Common myeloid progenitor, CD34-positive (primary cell): ENCODE measurements at places on chromosomes 4 and X.

DNA sequence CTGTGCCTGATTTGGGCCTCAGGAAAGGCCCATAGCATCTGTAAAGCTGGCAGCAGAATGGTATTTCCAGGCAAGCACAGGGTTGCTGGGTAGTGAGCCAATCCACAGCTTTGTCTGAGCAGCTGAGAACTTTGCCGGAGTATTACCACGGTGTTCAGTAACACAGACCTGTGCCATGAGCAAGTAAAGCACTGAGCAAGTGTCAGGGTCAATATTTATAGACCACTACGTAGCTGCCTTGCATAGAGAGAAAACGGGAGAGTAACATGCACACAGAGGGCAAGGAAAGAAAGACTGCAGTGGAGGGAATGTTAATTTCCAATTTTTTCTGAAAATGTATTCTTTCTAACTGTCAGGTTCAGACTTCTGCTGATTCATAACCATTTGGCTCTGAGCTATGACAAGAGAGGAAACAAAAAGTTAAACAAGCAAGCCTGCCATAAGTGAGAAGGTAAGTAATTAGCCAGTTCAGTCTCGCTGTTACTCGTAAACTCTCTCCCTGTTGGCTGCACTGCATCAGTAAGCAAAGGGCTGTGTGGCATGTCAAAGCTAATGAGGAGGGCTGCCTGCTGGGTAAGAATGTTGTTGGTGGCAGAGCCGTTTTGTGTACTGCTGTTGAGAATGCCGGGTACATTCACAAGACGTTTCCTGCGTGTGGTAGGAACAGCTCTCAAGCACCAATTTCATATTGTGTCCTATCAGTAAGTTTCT, 238.1 kb downstream of the BMPR1B start:
- DNase-seq: peak; percentile 54

- DNase-seq: no peak
Measured at GRCh38 chr4:129240816-129241215, 144.9 kb downstream of the C4orf33 start.

- peak; percentile 44 for DNase-seq
Measured at GRCh38 chr4:146458594-146458993, 63.1 kb downstream of the SLC10A7 start.

- DNase-seq: no peak
Measured at GRCh38 chrX:10545882-10546281, 74.5 kb downstream of the MID1 start.

- DNase-seq: no peak
Measured at GRCh38 chr4:3387154-3387942, 54.4 kb upstream of the HGFAC start.

GRCh38 chrX:43277879-43278278, 378.2 kb upstream of the MAOA start:
- DNase-seq: no peak

DNA sequence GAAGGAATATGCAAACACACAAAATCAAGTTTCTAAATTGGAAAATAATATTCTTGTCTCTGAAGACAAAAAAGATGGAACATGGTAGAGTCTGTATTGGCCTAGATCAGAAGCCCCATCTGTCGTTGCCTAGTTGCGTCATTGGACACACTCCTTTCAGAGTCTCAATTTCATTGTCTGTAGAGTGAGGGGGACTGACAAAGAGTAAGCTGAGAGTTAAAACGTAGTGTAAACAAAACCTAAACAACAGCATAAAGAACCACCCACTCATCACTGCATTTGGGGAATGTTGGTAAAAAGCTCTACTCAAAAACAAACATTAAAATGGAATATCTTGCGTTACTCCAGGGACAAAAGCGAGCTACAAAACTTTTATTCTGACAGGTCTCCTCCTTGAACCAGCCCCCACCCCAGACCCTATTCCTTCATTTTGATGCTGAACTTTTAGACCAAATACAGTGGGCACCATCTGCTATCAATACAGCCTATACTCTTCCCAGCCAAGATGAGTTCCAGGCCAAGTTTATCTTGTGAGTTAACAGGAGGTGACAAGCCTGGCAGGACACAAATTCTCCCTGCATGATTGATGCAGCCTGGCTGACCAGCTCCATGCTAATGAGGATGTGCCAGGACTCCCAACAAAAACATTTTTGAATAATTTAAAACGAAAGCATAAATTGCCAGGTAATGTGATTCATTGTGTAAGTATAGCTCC, 125.2 kb downstream of the COL25A1 start:
- DNase-seq: no peak

DNA sequence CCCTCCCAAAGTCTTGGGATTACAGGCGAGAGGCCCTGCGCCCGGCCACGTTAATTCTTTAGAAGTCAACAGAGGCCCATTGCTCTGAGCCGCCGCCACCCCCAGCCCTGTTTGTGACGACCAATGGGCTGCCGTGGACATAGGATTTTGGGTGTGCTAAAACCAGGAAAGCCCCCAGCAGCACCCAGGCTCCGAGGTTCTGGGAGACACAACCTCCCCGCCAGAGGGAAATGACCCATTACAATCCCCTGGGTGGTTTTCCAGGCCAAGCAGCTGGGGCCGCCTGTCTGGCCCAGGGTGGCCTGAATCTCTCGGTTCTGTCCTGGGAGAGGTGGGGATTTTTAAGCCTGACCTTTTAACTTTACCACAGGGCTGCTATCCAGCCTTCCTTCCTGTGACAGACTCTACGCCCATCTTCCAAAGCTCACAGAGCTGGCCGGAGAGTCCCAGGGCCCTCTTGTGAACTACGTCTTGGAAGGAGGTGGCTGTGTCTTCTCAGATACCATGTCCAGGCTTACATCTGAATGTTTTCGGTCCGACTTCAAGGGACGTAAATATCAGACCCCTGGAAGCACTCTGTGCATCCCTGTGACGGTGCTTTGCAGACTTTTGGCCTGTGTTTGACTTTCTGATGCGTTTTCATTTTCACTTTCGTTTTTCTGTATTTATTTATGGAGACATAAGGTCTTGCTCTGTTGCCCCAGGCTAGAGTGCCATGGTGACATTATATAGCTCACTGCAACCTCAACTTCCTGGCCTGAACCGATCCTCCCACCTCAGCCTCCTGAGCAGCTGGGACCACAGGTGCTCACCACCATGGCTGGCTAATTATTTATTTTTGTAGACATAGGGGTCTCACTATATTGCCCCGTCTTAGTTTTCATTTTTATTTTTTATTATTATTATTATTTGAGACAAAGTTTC, 36.0 kb downstream of the P2RY8 start:
- DNase-seq: peak; percentile 72

DNA sequence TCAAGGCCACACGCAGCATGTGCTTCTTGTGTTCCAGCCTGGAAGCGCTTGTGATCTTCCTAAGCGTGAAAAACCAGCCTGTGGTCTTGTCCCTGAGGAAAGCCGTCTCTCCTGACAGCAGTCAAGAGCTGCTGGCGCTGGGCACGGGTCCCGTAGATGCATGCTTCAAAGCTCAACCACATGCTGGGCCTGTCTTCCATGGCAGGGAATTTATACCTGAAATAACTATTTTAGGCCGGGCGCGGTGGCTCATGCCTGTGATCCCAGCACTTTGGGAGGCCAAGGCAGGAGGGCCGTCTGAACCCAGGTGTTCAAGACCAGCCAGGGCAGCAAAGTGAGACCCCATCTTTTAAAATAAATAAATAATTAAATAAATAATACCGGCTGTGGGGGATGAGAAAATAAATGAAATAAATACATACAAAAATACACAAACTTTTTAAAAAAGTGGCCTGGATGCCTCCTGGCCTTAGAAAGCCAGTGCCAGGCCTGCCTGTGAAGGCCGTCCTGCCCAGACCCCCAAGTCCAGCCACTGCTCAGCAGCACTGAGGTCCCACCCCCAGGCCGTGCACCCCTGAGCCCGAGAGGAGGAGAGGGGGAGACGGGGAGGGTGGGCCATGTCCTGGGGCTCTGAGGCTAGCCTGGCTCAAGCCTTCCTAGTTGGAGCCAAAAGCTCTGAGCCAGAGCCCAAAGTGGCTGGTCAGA, 10.4 kb downstream of the LRPAP1 start:
- no peak for DNase-seq

- DNase-seq: no peak
Measured at GRCh38 chr4:165909947-165910346, 36.9 kb downstream of the TLL1 start.

- DNase-seq: no peak
Measured at GRCh38 chrX:15988661-15989603, 134.3 kb upstream of the AP1S2 start.

DNA sequence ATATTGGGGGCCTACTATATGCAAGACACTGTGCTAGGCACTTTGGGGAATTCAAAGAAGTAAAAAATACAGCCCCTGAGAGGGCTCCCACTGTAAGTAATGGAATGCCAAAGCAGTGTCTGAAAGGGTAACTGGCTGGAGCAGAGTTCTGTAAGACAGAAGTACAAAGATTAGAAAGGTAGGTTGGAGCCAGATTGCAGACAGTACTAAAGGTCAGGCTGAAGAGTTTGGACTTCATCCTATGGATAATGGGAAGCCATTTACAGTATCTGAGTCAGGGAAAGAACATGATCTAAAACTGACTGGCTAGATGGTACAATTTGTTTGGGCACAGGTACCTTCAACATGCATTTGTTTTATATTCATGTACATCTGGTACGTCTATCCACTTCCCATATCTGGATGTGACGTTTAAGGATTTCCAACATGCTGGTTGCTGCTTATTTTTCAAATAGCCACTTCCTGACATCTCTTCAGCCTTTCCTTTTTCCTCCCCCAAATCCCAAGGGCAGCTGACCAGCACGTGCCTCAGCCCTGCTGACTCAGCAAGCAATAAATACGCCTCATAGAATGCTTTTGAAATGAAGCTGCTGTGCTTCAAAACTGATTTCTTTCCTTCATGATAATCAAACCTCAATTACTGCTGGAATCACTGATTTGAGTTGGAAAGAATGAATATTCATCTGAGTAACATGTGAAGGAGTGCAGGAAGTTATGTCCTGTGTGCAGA, 9.5 kb downstream of the ENOX2 start:
- DNase-seq: no peak

DNA sequence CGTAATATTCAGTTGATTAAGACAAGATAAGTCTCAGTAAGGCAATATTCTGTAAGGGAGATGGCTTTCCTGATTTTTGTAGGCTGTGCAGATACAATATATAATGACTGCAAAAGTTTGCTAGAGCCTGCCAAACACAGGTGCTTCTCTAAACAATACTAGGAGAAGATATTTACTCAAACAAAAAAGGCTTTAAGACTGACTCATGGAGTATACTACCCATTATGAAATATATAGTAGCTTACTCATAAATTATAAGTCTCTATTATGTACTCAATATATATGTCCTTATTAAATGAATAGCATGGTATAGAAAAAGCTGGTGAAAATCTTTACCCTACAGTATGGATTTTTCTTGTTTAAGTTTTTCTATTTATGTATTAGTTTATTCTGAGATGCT, 93.2 kb upstream of the IL15 start:
- DNase-seq: no peak

DNA sequence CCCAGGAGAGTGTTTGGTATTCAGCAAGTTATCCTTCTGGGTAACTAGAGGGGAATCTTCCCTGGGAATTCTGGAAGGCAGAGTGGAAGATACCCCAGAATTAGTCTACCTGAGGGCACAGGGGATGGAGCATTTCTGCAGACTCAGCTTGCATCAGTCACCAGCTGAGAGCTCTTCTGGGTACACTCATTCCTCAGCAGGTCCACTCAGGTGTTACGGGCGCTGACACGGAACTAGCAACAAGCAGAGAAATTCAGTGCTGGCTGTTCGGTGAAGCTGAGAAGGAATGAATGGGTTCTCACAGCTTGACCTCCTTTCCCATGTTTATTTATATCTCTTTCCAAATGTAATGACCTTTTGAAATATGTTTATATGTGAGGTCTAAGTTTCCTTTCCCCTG, 106.0 kb upstream of the PNPLA4 start:
- DNase-seq: no peak

- DNase-seq: no peak
Measured at GRCh38 chrX:109826954-109827708, 94.1 kb upstream of the ACSL4 start.

DNA sequence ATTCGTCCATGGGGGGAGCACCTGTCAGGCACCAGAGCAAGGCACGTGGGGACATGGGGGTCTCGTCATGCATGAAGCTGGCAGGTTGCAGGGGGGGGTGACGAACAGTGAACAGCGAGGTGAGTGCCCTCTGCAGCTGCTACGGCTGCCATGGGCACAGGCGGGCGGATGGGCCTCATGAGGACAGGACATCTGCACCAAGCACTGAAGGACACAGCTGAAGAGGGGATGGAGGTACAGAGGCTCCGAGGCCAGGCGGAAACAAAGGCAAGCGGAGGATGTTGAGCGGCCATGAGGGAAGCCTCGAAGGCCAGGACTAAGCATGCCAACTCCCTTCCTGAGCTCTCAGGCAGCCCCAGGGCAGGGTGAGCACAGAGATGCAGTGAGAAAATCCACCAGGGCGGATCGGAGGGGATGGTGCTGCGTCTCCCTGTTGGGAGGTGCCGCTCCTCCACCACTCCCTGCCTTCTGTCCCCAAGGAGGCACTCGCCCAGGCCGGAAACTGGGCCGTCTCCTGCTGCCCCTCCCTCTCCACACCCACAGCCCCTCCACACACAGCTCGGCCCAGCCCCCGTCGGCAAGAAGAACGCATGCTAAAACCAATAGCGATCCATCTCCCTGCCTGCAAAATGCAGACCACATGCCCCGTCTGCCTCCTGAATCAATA, 24.6 kb downstream of the ABLIM2 start:
- no peak for DNase-seq

DNA sequence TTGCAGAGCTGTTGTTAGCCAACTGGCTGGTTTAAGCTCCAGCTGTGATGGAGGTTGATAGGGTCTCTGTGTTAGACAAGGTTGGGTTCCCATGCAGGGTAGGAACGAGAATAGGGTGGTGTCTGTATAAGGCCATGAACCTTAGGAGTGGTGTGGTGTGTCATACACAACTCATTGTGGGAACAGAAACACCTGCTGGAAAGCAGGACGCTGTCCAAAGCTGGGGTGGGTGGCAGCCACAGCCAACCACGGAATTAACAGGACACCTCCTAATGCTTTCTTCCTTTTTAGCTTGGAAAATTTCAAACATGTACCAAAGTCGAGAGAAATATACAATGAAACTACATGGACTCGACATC, 94.4 kb downstream of the ARHGAP10 start:
- no peak for DNase-seq

- DNase-seq: no peak
Measured at GRCh38 chr4:14446311-14446710, 556.0 kb upstream of the CPEB2 start.

DNA sequence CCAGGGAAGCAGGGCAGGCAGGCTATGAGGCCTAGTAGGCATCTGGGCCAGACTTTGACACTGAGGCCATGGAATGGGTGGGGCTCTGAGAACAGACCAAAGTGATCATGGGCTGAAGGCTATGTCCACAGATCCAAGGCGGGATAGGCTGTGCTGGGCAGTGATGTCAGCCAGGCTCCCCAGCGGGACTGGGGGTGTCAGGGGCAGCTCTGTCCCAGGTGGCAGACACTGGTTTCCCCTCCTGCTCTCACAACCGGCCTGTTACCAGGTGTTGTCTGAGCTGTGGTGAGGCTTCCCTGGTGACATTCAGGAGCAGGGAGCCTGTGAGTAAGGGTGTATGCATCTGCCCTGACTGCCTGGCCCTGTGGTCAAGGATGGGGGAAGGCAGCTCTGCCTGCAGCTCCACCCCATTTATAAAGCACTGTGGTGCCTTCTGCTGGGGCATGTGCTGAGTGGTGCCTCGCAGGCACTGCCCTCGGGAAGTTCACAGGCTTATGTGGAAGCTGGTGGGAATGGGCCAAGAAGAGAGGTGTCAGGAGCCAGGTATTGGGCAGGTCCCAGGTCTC, 2.9 kb downstream of the IL9R start:
- no peak for DNase-seq
